ENCODE measurements at places on chromosomes 12 and 14.

DNA sequence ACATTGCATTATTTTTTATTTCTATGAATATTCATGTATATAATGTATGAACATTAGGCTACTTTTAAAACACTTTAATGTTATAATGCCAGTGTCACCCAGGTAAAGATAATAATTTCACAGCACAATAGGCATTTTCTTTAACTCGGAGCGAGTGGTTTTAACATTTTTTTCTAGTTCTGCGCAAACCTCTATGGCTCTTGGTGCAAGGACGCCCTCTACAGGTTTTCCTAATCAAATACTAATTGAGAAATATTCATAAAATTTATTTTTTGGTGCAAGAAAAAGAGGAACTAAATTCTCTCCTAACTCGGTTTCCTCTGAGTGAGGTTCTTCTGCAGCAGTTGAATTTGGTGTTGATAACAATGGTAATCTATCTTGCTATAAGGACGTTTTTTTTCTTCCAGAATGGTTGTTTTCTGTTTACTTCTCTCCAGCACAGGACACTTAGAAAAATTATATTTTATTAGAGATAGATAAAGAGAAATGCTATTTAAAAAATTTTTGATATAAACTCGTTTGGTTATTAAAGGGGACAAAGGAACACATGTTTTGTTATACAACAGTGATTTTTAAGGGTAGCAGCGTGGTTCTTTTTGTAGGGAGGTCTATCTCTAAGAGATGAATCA, 2.4 kb upstream of the WIF1 start:
- DNase-seq, result peak; percentile 10

- DNase-seq, result no peak
These were observed 20.4 kb downstream of the ASPG start for GRCh38 chr14:104105822-104106470.

- no peak for DNase-seq
These were observed 76.5 kb upstream of the AMIGO2 start for GRCh38 chr12:47156167-47156736.

- no peak for DNase-seq
These were observed 120.7 kb downstream of the FOXN3 start for GRCh38 chr14:89296281-89296745.

GRCh38 chr12:127294651-127295210, 972.2 kb upstream of the TMEM132C start:
- no peak for DNase-seq

DNA sequence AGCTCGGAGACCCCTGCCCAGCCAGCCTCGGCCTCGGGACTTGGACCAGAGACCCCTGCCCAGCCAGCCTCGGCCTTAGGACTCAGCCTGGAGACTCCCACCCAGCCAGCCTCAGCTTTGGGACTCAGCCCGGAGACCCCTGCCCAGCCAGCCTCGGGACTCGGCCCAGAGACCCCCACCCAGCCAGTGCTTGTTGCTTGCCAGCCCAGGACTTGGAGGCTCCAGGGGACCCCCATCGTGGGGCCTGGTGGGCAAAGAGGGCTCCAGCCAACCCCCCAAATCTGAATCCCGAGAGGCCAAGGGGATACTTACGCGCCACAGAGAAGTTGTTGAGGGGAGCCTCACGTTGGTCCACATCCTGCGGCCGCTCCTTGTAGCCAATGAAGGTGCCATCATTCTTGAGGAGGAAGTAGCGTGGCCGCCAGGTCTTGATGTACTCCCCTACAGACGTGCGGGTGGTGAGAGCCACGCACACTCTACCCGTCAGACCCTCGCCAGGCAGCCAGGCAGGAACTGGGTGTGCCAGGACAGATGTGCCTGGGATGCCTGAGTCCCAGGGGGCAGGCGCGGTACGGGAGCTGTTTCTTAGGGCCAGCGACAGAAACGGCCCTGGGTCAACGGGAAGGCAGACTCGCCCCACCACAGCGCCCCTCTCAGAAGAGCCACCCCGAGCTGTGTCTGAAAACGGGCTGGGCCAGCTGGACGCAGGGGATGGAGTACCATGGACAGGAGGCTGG, 15.6 kb downstream of the AKT1 start:
- no peak for DNase-seq
